ENCODE measurements at places on chromosomes 5 and 9.

GRCh38 chr5:90696153-90696552, 137.6 kb downstream of the ADGRV1 start:
- no peak for DNase-seq

DNA sequence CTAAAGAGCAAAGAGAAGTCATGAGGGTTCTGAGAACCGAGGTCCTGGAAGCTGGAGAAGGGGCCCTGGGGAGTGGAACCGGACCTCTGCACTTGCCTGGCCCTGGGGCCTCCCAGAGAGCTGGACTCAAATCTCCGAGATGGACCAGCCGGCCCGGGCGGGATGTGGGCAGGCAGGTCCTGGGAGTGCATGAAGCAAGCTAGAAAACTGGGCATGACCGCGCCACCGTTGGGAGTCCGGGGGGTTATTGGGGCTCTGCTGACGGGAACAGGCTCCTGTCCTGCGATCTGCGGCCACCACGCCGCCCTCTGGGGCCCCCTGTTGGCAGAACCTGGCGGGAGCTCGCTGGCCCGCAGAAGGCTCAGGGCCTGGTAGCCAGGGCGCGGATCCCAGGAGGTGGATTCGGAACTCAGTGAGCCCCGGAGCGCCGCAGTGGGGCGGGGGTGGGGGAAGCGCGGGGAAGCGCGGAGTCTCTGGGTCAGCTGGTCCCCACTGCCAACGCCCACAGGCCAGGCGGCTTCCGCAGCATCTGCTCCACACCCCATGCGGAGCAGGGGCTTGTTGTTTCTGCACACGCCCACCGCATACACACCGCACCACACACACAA, 150.6 kb downstream of the ERCC6L2 start:
- DNase-seq: no peak

DNA sequence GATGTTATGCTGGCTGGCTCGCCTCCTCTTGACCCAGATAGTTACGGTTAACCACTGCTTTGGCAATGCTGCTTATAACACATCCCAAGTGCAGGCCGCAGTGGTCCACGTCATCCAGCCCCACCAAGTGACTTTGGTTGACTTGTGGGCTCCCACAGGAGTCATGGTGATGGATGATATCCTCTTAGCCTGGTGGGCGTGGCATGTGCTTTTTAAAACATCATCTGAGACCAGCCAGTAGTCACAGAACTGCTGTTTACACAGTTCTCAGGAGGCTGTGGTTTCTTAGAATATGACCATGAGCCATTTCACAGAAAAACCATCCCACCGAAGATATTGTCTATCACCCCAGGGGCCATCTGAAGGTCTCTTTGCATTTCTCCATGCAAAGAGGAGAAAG, 216.9 kb downstream of the SH3GL2 start:
- DNase-seq: no peak

GRCh38 chr9:132591751-132592314, 9.4 kb downstream of the BARHL1 start:
- no peak for DNase-seq

- DNase-seq: no peak
These were observed 194.8 kb upstream of the MRPS30 start for GRCh38 chr5:44613936-44614335.

DNA sequence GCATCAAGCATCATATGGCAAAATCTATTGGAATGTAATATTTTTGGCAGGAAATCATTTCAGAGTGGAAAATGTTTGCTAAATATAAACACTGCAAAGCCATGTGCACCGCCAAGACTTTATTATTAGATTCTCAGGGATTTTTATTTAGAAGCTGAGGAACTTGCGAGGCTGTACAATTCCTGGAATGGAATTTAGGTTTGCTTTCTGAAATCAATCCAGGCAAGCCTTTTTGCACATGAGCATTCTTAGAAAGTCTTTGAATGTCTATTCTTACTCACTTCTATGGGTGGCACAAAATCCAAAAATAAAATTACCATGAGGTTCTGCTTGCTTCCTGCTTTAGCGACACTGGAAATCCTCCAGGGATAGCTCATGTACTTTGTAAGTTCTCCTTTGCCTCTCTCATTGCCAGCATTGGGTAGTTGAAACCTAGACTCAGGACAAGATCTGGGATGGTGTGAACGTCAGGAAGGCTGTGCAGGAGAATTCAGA, 71.5 kb upstream of the PALM2AKAP2 start:
- DNase-seq: no peak

GRCh38 chr5:56066931-56067450, 72.2 kb upstream of the IL6ST start:
- no peak for DNase-seq

Measured in spleen (tissue), 13 donors.